ENCODE measurements at places on chromosomes 12 and 14. TPM values are rescaled to one million over a fixed set of nuclear protein-coding genes. Genes with fewer than 3 reads are reported as not detected.

FAM186B gene
- 0.14 TPM for total RNA-seq

GALNT9 gene
- 0.22 TPM for total RNA-seq

MSRB3 gene
- total RNA-seq = 28.9 TPM

GPR135 gene
- 4.2 TPM for total RNA-seq

MAP3K9 gene
- 0.88 TPM for total RNA-seq

CHGA gene
- not detected for total RNA-seq

DDX23 gene
- total RNA-seq = 64.1 TPM

ITGB7 gene
- total RNA-seq = under 0.01 TPM

CCDC198 gene
- not detected for total RNA-seq

PEBP1 gene
- 99.1 TPM for total RNA-seq

CRIP1 gene
- 7.3 TPM for total RNA-seq

AACS gene
- 46.5 TPM for total RNA-seq

Measured in placental pericyte (primary cell).